ENCODE measurements at places on chromosomes 2 and 18. TPM values are rescaled to one million over a fixed set of nuclear protein-coding genes. Genes with fewer than 3 reads are reported as not detected.

Gene TTN
- total RNA-seq = not detected

Gene CCNYL1
- total RNA-seq = 8.8 TPM

Gene GREB1
- total RNA-seq = not detected

Gene ZNF2
- total RNA-seq = 2.8 TPM

Gene ANKRD30BL
- not detected for total RNA-seq

Gene MPP4
- 0.35 TPM for total RNA-seq

Gene CHRNG
- not detected for total RNA-seq

Gene TLX2
- total RNA-seq = not detected

Gene MEP1B
- not detected for total RNA-seq

Gene CRIM1
- total RNA-seq = 71.9 TPM

Gene ZNF396
- total RNA-seq = 0.19 TPM

Gene REG1B
- not detected for total RNA-seq

Gene DOCK10
- 0.28 TPM for total RNA-seq

Gene PLCL1
- not detected for total RNA-seq

Gene UBE2F
- 84.0 TPM for total RNA-seq

Gene FBXO48
- 0.56 TPM for total RNA-seq

Gene CBLN2
- total RNA-seq = not detected

Gene LRRTM1
- not detected for total RNA-seq

Gene ARHGAP25
- 3.9 TPM for total RNA-seq

Gene ASB18
- total RNA-seq = not detected

Gene KIF1A
- total RNA-seq = not detected

Gene SERPINB11
- 0.35 TPM for total RNA-seq

Gene NGEF
- total RNA-seq = 7.6 TPM

Gene EML6
- total RNA-seq = 0.42 TPM

Gene GPR75
- total RNA-seq = 0.78 TPM

Gene UGT1A8
- total RNA-seq = 0.37 TPM

Gene CXCR1
- total RNA-seq = not detected

Gene SERPINB3
- total RNA-seq = 212 TPM

Gene RIT2
- total RNA-seq = not detected

Gene ERICH2
- total RNA-seq = 0.60 TPM

Gene CIB4
- not detected for total RNA-seq

Gene ST3GAL5
- 14.3 TPM for total RNA-seq

Gene TUBB8B
- total RNA-seq = not detected

Gene CFC1
- not detected for total RNA-seq

Gene CYTIP
- total RNA-seq = not detected

Gene ZNF407
- total RNA-seq = 3.1 TPM

Gene COL3A1
- total RNA-seq = 16.9 TPM

Gene CYP1B1
- 56.9 TPM for total RNA-seq

Gene CHRND
- total RNA-seq = not detected

Gene PPIL3
- 33.7 TPM for total RNA-seq
